ENCODE measurements at places on chromosomes 13 and 19.

DNA sequence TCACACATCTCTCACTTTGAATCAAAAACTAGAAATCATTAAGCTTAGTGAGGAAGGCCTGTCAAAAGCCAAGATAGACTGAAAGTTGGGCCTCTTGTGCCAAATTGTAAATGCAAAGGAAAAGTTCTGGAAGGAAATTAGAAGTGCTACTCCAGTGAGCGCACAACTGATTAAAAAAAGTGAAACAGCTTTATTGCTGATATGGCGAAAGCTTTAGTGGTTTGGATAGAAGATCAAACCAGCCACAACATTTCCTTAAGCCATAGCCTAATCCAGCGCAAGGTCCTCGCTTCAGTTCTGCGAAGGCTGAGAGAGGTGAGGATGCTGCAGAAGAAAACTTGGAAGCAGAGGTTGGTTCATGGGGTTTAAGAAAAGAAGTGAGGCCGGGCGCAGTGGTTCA, 7.6 kb downstream of the PCCA start:
- no peak for DNase-seq

GRCh38 chr19:37362733-37363132, 8.2 kb upstream of the ZNF527 start:
- peak; percentile 31 for DNase-seq

GRCh38 chr19:55449469-55449868, 6.4 kb upstream of the SHISA7 start:
- no peak for DNase-seq

DNA sequence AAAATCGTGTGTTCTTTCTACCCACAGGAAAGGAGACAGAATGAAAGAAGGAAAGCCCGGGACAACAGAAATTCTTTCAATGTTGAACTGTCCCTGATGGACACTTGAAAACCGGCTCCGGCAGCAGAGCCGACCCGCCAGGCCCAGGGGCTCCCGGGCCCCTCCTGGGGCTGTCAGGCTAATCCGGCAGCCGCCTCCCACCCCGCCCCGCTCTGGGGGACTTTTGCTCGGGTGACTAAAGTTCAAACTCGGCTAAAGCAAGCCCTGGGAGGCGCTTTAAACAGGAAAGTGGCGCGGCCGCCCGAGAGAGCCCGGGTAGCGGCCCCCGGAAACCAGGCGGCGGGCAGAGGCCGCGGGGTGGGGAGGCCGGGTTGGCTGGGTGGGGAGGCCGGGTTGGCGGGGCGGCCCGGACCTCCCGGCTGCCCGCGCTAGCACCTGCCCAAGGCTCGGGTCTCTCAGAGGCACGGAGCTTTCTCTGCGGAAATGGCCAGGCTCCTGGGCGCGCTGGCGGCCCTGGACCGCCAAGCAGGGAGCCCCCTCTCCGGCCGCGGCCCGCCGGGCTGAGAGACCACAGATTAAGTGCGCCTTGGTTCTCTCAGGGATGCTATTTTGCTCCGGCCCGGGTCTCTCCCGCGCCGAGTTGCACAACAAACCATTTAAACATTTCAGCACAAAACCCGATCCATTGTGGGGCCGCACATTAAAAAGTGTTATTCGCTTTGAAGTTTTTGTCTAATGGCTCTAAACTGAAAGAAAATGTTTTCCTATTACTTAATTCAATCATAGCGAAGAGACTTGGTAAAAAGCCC, 2.6 kb upstream of the GSX1 start:
- no peak for DNase-seq

GRCh38 chr13:84812078-84812477, 929.8 kb upstream of the SLITRK1 start:
- no peak for DNase-seq

- DNase-seq = no peak
Measured at GRCh38 chr19:51124729-51125128, at the start of gene SIGLEC9. Gene SIGLEC9, plus strand, starts transcription at chr19:51124906. Its CDS starts 69 bp downstream, at chr19:51124975.

GRCh38 chr13:40252241-40252640, 414.2 kb downstream of the FOXO1 start:
- DNase-seq = no peak

DNA sequence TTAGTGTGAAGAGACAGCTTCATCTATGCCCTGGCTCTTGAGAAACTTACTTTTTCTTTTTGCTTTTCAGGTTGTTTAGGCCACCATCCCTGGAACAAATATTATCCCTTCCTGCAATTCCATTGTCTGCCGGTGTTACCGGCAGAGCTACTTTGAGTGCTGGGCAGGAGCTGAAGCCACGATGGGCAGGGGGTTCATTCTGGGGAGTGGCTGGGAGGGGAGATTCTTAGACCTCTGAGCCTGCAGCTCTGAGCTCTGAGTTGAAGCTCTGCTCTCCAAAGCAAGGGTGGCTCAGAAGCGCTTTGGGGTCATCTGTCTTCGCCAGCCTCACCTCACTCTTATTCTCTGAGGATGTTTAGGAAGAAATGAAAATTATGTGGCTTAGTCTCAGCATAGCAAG, 1066.6 kb upstream of the SLC10A2 start:
- no peak for DNase-seq

DNA sequence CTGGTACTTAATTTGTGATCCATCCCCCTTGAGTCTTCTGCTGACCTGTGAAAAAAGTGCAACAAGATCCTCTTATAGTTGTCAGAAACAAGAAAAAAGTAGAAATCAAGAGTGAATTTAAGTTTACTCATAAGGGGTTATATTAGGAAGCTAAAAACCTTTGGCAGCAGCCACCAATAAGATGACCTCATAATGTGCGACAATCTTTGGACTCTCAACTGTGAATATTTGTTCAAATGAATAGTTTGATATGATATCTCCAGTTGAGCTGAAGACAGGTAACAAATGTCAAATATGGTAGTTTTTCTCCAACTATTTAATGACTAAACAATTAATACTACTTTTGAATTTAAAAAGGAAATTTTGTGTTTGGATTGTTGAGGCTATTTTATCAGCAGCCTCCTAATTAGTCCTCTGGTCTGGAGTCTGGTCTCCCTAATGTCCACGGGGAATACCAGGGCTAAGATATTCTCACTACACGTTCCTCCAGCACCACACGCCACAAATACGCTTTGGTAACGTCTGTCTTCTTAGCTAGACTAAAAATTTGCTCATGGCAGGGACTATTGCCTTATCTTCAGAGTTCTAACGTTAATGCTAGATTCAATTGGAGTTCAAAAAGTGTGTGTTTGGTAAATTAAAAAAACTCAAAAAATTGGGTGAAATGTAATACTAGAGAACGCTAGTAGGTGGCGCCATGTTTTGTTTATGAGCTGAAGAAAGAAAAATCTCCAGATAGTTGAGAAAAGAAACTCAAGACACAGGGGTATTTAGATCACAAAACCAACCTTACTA, 51.0 kb upstream of the PDX1 start:
- no peak for DNase-seq

- DNase-seq = no peak
Measured at GRCh38 chr19:38730731-38731589, 13.3 kb downstream of the CAPN12 start.

DNA sequence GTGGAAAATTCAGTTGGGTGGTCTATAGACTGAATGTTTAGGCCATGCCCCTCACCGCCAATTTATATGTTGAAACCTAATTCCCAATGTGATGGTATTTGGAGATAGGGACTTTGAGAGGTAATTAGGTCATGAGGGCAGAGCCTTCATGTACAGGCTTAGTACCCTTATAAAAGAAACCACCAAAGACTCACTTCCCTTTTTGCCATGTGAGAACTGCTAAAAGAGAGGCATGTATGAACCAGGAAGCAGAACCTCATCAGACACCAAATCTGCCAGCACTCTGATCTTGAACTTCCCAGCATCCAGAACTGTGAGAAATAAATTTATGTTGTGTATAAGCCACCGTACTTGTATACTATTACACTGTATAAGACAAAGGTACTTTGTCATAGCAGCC, 40.6 kb downstream of the UQCRFS1 start:
- no peak for DNase-seq

- DNase-seq = no peak
Measured at GRCh38 chr19:17137417-17137816, 61.8 kb downstream of the MYO9B start.

DNA sequence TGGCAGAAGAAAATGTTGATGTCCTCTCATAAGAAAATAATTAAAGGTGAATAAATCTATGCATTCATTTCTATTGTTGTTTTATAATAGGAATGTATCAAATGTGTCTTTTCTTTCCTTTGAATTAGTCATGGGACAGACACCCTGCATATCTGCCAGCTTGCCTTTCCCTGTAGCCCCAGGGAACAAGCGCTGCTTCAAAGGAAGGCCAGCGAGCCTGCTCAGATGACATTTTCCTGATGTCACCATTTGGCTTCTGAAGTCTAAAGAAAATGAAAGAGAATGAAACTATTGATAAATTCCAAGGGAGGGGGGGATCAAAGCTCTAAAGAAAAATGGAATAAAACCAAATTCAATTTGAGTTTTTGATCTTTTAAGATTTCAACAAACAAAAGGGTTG, 574.8 kb downstream of the IRS2 start:
- DNase-seq = no peak

DNA sequence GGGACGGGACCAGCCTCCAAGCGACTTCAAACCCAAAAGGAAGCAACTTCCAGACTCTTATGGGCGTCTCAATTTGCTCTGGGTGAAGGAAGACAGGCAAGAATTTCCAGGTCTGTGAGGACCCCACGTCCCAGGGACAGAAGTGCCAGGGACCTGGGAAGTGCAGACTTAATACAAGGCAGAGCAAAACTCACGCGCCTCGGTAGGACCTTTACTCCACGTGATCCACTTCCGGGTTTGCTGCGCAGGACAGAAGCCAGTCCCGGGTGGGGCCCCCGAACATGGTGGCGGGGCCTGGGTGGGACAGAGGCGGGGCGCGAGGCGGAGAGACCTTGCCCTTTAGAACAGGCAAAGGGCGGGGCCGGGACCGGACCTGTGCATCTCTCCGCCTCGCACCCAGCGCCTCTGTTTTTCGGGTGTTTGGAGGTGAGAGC, 9.3 kb downstream of the ZNF611 start:
- DNase-seq = no peak

DNA sequence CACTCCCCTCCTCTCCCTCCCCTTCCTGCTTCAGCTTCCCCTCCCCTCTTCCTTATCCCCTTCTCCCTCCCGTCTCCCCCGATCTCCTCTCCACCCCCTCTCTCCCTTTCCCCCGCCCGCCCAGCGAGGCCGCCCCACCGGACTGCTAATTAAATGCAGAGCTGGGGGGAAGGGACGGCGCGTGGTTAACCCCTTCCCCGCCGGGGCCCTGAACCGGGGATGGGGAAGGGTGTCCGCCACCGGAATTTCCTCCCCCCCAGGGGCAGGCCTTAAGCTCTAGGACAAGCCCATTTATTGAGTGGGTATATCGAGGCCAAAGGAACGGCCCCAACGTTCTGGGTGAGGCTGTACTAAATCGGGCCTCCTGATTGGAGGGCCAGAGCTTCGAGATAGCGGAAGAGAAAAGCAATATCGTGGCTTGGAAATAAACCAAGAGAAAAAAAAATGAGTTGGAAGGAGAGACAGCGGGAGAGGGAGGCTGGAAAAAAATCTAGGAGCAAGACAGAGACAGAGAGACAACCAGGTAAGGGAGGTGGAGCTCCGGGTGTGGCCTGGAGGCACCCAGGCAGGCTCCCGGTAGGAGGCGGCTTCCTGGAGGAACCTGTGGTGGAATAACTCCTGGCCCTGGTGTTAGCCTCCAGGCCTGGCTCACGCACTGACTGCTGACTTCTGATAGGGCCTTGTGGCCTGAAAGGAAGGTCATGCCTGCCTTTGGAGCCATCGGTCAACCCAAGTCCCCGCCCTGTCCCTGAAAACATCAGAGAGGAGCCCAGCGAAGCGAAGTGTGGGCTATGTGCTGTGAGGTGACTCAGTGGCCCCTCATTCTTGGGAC, 11.6 kb upstream of the JUND start:
- DNase-seq = peak; percentile 45

GRCh38 chr13:40985381-40986100, 33.6 kb downstream of the ELF1 start:
- no peak for DNase-seq

- DNase-seq = no peak
Measured at GRCh38 chr13:19601749-19602725, 31.4 kb upstream of the MPHOSPH8 start.

DNA sequence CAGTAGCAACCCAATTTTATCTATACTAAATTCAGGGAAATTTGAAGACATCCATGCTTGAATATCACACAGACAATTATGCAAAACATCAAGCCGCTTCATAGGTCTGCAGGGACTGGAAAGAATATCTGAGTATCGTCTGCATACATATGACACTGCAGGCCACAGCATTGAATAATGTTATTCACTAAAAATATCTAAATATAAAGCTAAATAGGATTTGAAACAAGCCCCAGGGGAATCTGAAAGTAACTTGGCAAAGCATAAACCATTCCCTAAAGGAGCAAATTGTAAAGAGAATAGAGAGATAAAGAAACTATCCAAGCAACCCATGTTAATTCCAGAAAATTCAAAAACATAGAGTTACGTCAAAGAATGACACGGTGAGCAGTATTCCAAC, 1251.0 kb downstream of the PCDH17 start:
- DNase-seq = no peak

GRCh38 chr19:3604987-3605343, 1.7 kb downstream of the TBXA2R start:
- no peak for DNase-seq

- DNase-seq = no peak
Measured at GRCh38 chr13:20442798-20443381, 82.8 kb downstream of the CRYL1 start.

DNA sequence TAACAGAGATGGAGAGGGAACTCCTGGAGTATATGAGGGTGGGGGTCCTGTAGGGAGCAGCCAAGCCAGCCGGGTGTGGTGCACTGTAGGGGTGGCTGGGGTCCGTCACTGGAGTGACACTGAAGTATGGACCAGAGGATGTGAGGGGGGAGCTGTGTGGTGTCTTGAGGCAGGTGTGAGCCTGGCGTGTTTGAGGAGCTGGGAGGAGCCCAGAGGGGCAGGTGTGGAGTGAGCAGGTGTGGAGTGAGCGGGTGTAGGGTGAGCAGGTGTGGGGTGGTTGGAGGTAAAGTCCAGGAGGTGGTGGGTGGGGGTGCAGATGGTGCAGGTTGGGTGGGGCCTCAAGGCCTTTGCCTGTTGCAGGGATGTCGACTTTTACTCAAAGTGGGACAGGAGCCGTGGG, 5.9 kb downstream of the B3GNT8 start:
- DNase-seq = no peak

DNA sequence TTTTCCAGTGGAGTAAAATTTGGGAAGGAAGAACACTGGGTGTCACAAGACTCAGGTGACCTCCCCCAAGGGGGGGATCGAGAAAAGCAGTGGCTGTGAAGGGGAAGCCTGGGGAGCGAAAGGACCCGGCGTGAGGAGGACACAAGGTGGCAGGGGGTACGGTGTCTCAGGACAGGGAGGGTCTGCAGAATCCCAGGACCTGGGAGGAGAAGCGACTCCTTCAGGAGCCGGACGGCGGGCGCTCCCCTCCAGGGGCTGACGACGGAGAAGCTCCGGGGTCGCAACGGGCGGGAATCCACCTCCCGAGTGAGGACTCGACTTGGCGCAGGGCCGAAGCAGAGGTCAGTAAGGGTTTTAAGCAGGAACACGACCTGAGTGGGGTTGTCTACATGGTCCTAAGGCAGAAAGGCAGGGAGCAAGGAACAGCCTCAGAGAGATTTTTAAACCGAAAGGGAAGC, 529 bp downstream of the ZNF836 start:
- no peak for DNase-seq

GRCh38 chr19:29798774-29799497, 12.9 kb upstream of the CCNE1 start:
- no peak for DNase-seq

Measured in T47D (cell line).